ENCODE measurements at places on chromosomes 16 and 17.

DNA sequence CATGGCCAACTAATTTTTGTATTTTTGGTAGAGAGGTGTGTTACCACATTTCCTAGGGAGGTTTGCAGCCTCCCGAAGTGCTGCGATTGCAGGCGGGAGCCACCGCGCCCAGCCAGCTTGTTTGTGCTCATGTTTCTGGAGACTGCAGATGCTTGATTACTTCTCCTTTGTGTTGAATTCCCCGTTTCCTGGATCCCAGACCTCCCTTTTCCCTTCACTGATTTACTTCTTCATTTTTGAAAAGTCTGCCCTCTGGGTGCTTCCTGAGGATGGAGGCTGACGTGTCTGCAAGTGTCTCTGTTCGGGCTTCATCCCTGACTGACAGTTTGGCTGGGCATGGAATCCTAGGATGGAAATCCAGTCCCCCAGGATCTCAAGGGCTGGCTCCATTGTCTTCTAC, 7.0 kb upstream of the TRIM47 start:
- no peak for DNase-seq

DNA sequence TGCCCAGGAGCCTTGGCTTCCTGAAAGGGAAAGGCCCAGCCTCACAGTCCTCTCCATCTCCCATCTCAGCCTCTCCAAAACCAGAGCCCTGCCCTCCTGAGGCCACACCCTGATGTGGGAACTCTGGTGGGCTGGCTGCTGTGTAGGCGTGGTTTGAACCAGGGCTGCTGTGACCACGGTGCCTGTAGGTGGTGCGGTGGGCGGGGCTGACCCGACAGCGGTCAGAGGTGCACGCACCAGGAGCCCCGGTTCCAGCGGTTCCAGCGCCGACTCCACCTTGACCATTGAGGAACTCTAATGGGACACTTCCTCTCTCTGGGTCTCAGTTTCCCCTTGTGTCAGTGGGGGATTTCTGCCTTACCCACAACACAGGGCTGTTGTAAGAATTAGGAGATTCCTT, 2.4 kb downstream of the RAP1GAP2 start:
- DNase-seq: no peak

DNA sequence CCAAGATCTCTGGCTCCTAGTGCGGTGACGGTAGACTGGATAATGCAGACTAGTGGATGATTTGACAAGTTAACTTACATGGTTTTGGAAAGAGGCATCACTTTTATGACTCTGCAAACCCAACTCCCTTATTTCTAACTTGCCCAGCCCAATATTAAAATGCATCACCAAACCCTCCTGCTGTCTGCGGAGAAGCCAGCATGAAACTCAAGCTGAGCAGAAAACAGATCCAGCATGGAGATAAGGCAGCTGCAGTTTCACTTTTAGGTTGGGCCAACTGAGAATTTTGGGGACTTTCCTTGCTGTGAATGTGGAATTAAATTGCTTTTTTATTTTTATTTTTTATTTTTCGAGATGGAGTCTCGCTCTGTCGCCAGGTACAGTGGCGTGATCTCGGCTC, 27.8 kb downstream of the CDH1 start:
- DNase-seq: no peak

DNA sequence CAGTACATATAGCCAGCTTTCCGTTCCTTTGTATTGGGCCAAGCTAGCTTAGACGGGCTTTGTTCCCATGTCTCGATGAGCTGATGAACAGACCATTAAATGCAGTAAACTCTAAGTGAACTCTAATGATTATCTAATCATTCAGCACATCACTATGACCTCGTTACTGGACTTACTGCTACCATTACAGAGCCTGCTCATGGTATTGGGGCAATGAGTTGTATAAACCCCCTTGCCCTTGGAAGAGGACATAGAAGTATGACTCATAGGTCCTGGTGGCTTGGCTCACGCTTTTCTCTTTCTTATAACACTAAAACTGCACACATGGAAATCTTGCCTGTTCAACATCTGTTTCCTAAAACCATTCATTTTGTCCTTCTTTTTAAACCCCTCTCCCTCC, 93.6 kb upstream of the DYNLRB2 start:
- no peak for DNase-seq

DNA sequence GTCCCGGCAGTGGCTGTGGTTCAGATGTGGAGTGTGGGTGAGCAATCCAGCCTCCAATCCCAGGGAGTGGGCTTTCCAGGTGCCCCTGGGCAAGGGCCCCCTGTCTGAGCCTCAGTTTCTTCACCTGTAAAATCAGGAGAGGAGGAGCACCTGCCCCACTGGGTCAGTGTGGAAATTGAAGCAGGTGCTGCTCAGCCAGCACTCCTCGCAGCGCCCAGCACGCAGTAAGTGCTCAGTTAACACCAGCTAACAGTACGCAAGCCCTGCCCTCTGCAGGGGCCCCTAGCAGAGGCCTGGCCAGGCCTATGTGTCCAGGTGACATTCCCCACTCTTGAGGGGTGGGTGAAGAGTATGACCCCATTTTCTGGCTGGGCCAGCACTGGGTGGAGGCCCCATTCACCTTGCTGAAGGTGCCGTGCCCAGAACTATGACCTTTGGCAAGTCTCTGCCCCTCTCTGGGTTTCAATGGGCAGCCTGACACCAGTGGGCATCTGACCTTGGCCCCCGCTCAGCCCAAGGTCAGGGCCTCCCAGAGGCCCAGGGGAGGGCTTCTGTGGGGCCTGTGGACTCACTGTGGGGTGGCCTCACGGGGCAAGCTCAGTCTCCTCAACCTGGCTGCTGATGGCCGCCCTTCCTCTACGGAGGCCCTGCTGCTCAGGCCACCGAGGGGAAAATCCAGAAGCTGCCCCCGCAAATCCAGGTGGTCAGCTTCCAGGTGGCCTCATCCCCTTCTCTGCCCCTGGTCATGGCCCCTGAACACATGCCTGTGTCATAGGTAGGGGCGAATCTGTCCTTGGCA, 2.5 kb downstream of the MTSS2 start:
- DNase-seq: no peak

DNA sequence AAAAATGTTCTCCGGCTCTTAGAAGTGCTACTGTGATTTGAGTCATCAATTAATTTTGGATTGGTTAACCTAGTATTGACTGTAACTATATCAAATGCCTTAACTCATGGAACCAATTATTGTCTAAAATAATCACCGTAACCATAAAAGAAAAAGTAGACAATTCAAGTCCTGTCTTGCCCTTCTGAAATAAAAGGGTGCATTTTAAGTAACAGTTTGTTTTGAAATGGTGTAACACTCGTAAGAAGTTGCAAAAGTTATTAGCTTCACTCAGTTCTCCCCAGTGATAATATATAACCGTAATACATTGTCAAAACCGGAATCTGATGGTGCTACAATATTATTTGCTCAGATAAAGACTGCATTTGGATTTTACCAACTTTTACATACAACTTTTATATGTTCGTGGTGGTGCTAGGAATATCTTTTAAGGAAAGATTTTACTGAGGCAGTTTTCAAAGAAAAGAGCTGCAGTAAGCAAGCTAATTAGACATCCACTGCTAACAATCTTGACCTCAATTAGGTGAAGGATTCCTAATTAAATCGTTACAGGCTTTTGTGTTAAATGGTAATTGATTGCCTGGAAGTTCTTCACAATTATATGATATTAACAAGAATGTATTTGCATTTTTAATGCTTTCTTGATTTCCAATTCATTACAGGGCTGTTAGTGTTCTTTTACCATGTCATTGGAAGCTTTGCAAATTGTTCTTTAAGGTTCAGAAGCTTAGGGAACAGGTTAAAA, 413.1 kb upstream of the MON1B start:
- no peak for DNase-seq

DNA sequence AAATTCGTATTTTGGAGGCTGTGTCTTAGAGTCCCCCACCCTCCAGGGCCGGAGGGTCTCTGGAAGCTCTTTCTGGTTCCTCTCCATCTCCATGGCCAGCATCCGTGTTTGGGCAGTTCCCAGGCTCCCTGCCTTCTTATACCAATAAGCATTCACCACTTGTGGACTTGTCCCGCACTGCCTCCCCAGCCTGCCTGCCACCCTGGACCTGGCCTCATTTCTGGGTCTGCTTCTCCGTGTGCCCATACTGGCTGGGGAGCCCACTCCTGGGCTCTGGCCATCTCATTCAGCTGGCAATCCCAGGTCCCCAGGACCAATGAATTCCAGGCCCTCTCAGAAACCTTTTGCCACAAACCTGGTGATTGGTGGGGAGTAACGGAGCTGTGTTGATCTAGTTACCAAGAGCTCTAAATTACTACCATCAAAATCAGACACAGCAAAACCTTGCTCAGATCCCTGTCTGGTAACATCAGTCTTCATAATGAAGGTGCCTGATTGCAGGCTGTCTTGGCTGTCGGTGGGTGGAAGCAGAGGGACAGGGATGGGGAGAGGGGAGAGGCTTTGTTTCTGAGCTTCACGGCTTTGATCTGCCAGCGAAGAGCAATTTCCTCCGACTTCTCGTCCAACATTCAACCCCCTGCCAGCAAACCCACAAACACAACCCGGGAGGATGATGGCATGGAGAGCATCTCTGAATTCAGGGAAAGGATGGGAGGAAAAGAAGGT, 27.7 kb upstream of the CRHR1 start:
- DNase-seq: no peak

DNA sequence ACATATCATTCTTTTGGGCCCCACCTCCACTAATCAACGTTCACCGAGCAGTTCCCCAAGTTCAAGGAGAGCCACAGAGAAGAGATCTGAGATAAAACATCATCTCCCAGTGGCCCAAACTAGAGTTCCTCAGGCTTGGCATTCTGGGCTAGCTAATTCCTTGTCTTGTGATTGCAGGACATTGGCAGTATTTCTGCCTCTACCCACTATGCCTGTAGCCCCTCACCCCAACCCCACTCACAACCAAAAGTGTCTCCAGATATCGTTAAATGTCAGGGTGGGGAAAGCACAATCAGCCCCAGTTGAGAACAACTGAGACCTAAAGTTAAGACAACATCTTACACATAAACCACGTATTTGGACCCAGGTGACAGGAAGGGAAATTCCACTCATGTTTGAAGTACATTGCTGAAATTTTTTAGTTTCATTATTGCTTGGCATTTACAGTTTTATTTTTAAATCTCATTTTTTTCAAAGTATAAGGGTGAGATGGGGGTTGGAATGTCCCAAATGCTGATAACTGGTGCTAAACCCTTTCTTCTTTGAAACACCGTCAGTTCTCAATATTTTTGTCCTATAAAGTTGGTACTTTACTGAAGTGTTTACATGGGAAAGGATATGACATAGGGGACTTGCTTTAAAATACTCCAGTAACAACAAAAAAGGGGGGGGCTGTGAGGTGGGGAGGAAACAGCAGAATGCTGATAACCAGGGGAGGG, 13.6 kb downstream of the ZC3H7A start:
- peak; percentile 21 for DNase-seq

All from activated CD4-positive, alpha-beta T cell treated with anti-CD3 and anti-CD28 coated beads, Interleukin-2, amount 50 U/mL, for 1 hour (primary cell).